ENCODE measurements at places on chromosomes 1 and 21.

- no peak for DNase-seq
Measured at GRCh38 chr1:176858433-176858916, 306.0 kb downstream of the ASTN1 start.

- no peak for DNase-seq
Measured at GRCh38 chr1:1302006-1302430, 5.7 kb downstream of the ACAP3 start.

GRCh38 chr1:194076646-194077045, 890.2 kb upstream of the B3GALT2 start:
- DNase-seq = no peak

- no peak for DNase-seq
Measured at GRCh38 chr1:230300322-230301301, 125.5 kb downstream of the PGBD5 start.

DNA sequence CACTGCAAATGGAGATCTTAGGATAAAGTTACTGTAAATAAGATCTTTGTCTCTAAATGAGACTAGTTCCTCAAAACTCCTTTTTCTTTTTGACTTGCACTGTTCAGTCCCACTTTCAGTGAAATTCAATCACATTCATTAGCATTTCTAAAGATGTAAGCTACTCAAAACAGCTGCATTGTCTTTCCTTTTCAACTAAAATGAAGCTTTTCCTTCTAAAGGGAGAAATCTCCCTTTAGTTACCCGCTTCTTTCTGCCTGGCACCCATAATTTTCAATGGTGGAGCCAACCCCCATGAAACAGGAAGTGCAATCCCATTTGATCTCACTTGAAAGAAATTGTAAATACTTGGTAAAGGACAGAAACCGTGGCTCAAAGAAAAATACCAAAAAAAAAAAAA, 387.4 kb upstream of the PKN2 start:
- DNase-seq = no peak

- DNase-seq = no peak
Measured at GRCh38 chr1:80053613-80054012, 1047.1 kb upstream of the ADGRL4 start.

GRCh38 chr1:183543619-183544204, 46.5 kb downstream of the NCF2 start:
- DNase-seq = peak; percentile 80

GRCh38 chr1:220129479-220130210, 35.7 kb downstream of the IARS2 start:
- no peak for DNase-seq

All from Kasumi-1 (cell line).